HS-27A (cell line): ENCODE measurements at places on chromosomes 4 and X.

- DNase-seq = no peak
Observed at GRCh38 chr4:186191200-186192065, at the start of gene CYP4V2. CYP4V2 (plus strand) TSS chr4:186191567; CDS start chr4:186191824, 257 bp downstream.

- no peak for DNase-seq
Observed at GRCh38 chr4:95293014-95293413, 255.8 kb downstream of the UNC5C start.

DNA sequence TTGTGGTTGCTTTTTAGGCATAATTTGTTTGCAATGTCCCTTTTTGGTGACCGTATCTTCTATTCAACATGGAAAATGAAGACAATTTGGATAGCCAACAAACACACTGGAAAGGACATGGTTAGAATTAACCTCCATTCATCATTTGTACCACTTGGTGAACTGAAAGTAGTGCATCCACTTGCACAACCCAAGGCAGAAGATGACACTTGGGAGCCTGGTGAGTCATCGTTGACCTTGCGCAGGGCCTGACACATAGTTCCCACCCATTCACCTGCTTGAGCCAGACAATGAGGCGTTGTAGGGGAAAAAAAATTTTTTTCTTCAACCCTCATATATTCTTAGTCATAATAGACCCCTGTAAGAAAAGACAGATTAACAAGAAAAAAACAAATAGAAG lies 32.4 kb downstream of the EGF start:
- DNase-seq = no peak

- DNase-seq = no peak
Observed at GRCh38 chr4:83906561-83906960, 370.7 kb downstream of the GPAT3 start.

DNA sequence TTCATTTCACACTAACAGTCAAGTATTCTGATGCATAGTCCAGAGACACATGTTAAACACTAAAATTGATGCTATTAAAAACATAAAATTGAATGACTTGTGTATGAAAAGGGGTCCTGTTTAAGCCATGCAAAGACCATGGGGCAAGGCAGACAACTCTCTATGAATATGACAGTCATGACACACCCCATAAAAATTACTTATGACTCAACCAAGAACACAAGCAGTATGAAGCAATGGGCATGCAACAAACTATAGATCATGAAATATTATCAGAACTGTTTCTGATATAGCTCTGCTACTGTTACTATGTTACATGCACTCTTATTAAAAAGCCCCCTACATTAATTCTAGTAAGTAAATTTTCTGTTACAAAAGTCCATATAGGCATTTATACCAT lies 57.5 kb upstream of the ZCCHC13 start:
- no peak for DNase-seq

DNA sequence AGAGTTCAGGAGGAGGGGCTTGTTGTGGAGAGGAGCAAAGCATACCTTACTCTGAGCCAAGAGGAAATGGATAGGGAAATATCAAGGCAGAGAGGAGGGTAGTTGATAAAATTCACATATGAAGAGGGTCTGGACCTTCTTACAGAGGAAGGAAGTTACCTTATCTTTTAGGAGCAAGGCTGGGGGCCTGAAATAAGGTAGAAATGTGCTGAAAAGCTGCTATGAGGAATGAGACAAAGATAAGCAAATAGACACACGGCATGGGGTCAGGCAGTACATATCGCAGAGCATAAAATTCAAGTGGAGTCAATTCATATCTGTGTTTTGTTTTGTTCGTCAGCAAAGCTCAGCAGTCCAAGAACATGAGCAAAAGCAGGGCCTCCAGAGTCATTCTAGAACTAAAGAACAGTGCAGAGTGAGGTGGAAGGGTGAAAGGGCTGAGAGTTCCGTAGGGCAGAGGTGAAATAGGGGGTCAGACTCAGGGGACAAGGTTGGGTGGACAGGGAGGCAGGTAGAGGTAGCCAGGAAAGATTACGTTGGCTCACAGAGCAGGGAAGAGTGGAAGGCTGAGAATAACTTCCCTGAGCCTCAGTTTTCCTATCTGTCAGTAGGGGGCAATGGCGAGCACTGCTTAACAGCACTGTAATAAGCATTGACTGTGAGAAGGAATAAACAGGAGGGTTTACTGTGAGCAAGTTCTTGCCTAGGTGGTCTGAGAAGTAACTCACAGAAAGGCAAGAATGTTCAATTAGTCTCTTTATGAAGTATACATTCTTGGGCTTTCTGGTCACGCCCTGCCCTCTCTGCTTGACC lies 9.2 kb downstream of the VSIG4 start:
- DNase-seq = no peak

DNA sequence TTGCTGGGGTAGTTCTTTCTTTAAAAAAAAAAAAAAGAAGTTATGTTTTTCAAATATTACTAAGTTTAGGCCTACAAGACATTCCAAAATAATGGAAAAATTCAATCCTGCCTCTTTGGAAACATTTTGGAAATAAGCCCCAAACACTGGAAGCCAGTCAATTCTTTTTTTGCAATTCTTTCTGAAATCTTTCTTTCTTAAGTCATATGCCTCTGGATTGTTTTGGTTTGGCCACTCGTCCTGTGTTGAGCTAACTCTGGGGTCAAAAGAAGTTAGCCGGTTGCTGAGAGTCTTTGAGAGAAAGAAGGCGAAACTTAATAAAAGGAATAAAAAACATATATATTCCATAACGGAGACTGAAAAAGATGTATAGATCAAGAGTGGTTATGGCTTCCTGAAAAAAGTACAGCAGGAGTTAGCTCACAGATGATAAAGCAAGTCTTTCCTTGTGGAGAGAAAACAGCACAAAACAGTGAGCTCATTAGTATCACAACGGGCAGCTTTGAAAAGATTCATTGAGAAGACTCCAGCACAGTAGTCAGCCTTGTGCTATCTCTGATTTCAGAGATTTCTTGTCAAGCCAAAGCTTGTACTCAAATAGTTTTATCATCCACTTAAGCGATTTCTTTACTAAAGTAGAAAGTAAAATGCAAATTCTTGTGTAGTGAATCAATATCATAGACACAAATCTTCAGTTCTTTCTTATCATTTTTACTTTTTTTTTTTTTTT lies 64.8 kb downstream of the PLS3 start:
- DNase-seq = no peak

- no peak for DNase-seq
Observed at GRCh38 chr4:78703079-78703478, 73.1 kb upstream of the BMP2K start.

GRCh38 chr4:38576767-38577166 lies 87.2 kb upstream of the KLF3 start:
- no peak for DNase-seq

DNA sequence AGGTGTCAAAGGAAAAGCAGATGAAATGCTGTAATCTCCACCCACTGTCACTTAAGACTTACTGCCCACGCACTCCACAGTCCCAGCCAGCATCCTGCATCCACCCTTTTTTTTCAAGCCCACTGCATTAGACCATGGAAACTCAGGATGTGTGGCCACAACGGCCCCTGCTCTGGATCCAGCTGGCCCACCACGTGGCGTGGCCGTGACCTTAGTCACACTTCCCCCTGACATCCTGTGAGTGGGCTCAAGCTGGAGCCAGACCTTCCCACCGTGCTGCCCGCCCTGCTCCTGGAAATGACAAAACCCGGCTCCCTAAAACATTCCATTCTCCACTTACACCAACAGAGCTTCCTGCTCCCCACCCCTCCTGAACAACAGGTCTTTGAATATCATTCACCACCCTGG lies 588.3 kb upstream of the DIPK2B start:
- no peak for DNase-seq

GRCh38 chr4:19944806-19945205 lies 306.9 kb upstream of the SLIT2 start:
- DNase-seq = no peak

GRCh38 chrX:97159916-97160800 lies 276.4 kb downstream of the RPA4 start:
- no peak for DNase-seq

DNA sequence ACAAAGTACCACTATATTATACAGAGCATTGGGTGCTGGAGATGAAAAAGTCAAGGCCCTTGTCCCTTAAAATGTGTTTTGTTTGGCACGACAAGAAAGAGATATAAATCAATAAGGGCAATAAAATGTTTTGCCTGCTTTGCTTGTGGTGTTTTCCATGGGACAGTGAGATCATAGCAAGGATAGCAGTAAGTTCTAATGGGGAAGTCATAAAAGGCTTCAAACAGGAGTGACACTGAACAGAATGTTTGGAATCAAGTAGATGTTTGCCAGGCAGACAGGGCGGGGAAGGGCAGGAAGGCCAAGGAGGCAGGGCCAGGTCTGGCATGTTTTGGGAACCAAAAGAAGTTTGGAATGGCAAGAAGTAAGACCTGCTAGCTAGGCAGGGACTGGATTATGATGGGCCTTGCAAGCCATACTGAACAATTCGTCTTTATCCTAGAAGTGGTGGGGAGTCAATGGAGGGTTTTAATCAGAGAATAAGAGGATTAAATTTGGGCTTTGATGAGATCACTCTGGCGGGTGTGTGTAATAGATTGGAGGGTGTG lies 16.4 kb downstream of the FGF2 start:
- no peak for DNase-seq

DNA sequence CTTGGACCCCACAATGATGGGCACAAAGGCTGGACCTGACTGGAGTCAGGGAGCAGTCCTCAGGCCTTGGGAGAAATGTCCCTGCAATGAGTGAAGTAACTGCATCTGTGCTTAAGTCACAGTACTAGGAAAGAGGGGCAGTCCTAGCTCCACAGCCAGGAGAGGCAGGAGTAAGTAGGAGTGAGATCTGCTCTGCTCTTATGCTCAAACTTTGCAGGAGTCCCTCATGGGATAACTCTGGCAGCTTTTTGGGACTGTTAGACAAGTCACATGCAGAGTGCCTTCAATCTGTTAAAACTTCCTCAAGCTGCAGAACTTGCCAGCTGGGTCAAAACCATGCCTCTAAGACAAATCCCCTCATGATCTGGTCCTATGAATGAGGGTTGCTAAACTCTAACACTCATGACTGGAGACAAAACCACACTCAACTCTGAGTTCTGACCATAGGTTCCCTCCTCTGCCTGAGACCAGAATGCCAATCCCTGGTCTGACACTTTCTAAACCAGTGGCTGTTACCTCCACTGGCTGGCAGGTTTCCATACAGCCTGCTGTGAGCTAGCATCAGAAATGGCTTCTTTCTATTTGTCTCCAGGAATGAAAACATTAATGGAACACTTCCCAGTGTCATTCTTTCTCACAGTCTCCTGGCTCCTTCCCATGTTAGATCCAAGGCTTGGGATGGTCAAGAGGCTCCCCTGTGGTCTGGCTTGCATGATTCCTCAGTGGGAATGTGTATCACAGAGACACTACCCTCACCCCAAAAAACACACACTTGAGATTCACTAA lies 819.3 kb downstream of the PCDH7 start:
- no peak for DNase-seq

- DNase-seq = no peak
Observed at GRCh38 chr4:165874072-165874790, 1.2 kb downstream of the TLL1 start.

- no peak for DNase-seq
Observed at GRCh38 chrX:48784726-48785125, 1.7 kb upstream of the GATA1 start.

DNA sequence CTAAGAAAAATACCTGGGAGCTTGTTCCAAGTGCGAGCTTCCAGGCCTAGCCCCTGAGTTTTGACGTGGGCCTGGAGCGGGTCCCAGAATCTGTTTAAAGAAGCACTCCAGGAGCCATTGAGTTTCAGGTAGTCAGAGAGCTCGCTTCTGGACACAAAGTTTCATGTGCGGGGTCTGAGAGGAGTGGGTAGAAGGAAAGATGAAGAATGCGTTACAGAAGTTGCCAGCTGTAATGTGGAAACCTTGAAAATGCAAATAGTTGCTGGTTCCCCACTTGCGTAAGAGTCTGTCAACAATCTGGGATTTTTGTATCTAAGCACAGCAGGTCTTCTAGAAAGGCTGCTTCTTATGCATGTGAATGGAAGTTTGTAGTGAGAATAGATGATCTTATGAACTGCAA lies 77.5 kb upstream of the CLCN4 start:
- no peak for DNase-seq

- no peak for DNase-seq
Observed at GRCh38 chr4:122434285-122434684, 22.2 kb downstream of the IL2 start.

GRCh38 chrX:50168241-50168687 lies 32.5 kb downstream of the AKAP4 start:
- no peak for DNase-seq
